ENCODE measurements at places on chromosomes 16 and 17. TPM values are rescaled to one million over a fixed set of nuclear protein-coding genes. Genes with fewer than 3 reads are reported as not detected.
A peak's percentile ranks its signal among the peaks of the same experiment; 100 is the strongest.

The CNGB1 gene
- total RNA-seq: not detected

DNA sequence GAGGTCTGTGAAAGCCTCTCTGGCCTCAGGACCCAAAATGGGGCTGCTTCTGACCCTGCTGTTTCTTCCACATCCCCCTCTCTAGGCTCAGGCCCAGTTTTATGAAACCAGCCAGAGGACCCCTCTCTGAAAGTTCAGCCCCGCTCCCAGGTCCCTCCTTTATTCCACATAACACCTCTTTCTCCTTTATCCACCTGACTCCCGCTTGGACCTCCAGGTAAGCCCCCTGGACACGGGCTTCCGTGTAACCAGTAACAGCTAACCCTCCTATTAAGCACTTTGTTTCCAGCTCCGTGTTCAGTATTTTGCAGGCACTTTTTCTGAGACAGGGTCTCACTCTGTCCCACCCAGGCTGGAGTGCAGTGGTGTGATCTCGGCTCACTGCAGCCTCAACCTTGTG is 37.4 kb downstream of the PSME3IP1 start:
- DNase-seq: no peak

- DNase-seq: peak; percentile 14
Measured at GRCh38 chr16:58345574-58346354, 46.5 kb upstream of the GINS3 start.

DNA sequence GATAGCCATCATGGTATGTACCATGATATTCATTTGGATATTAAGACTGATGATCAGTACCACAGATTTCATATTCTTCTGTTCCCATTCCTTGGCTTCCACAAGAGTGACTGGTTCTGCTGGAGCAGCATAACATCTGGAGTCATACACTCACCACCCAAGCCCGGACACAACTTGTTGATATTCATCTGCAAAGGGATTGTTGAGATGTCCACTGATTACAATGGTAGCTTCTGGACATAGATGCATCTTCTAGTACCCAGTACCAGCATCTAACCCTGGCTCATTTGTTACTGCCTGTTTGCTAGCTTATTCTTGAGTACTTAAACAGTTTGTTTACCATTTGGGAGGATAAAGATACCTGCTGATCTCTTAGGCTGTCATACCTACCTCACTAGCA is 235.7 kb upstream of the AXIN2 start:
- no peak for DNase-seq
